ENCODE measurements at places on chromosomes 7 and 10. TPM values are rescaled to one million over a fixed set of nuclear protein-coding genes. Genes with fewer than 3 reads are reported as not detected.

GRCh38 chr7:81487516-81487915, 282.3 kb downstream of the HGF start:
- DNase-seq = no peak

GRCh38 chr7:29950480-29950879, 39.1 kb downstream of the SCRN1 start:
- DNase-seq = no peak

GRCh38 chr10:17883621-17884020, 68.1 kb upstream of the SLC39A12 start:
- DNase-seq = no peak

DNA sequence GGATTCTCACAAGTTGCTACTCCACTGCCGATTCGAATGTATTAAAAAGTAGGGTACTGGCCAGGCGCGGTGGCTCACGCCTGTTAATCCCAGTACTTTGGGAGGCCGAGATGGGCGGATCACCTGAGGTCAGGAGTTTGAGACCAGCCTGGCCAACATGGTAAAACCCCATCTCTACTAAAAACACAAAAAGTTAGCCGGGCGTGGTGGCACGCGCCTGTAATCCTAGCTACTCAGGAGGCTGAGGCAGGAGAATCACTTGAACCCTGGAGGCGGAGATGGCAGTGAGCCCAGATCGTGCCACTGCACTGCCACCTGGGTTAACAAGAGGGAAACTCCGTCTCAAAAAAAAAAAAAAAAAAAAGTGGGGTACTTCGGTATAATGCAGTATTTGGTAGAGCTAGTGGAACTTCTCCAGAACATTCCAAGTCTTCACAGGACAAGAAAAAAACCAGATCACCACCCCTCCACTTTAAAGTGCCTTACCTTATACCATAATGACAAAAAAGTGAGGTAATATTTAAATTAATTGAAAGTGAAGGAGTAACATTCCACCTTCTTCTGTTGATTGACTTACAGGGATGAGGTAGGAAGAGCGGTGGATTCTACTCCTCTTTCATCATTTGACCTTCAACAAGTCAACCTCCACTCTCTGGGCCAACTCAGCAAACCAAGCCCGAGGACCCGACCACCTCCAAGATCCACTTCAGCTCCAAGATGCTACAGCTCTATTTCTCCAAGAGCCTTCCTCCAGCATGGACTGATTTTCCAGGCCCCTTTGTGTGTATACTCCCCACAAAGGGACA, 2.0 kb downstream of the BAZ1B start:
- DNase-seq = no peak

GRCh38 chr7:115233809-115234208, 311.9 kb downstream of the MDFIC start:
- no peak for DNase-seq

- no peak for DNase-seq
Observed at GRCh38 chr10:121910673-121911420, 17.0 kb downstream of the ATE1 start.

GRCh38 chr7:3437467-3437866, 136.4 kb downstream of the SDK1 start:
- DNase-seq = no peak

- no peak for DNase-seq
Observed at GRCh38 chr10:104339469-104340110, 1.3 kb upstream of the ITPRIP start.

DNA sequence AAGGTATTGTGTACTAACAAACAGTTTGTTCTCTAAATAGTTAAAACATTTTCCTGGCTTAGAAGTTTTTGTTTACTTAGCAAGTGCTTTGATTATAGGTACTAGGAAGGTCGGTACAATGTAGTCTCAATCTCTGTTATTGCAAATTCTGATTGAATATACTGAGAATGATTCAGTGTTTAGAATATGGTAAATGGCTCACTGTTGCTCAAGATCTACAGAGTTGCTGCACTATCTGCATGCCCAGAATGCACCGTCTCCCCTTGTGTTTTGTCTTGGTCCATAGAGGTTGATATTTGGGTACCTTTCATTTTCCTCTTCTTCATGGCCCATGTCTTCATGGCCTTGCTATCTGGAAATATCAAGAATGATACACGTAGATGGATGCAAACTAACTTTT, 99.6 kb downstream of the KLF6 start:
- DNase-seq = no peak

- no peak for DNase-seq
Observed at GRCh38 chr10:89915968-89916367, 214.6 kb downstream of the KIF20B start.

DNA sequence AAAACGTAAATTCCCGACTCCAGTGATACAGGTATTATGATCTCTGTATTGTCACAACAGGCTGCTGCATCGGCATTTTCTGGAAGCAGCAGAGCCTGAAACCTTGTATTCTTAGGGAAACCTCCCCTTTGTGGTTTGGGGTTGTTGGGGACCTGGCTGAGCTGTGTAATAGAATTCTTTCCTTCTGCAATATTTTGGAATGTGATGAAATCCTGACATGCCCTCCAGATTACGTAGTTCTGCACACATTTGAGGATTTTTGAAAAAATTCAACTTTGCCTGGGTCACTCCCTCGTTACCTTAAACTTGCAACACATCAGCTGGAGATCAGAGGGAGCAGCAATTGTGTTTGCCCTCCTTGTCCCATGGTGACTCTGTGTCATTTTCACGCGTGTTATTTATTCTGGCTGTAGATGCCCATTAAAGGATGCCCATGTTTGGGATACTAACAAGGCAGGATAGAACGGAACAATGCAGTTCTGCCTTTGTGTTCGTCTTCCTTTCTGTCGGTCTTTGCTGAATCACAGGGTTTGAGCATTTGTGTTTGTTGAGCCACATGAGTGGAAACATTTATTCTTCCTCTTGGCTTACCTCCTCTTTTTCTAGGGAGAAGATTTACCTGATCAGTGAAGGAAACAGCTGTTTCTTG, 181.7 kb downstream of the TCF7L2 start:
- no peak for DNase-seq

- no peak for DNase-seq
Observed at GRCh38 chr10:131944976-131945695, 36.6 kb downstream of the BNIP3 start.

DNA sequence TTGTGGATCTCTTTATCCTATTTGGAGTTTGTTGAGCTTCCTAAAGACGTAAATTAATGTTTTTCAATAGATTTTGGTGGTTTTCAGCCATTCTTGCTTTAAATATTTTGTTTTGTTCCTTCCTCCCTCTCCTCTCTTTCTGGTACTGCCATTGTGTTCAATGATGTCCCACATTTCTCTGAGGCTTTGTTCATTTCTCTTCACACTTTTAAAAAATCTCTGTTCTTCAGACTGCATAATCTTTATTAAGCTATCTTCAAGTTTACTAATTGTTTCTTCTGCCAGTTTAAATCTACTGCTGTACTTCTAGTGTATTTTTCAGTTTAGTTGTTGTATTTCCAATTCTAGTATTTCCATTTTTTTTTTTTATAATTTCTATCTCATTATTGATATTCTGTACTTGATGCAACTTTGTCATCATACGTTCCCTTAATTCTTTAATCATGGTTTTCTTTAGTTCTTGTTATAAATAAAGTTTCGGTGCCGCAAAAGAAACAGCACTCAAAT, 45.6 kb upstream of the FZD9 start:
- DNase-seq = no peak

- no peak for DNase-seq
Observed at GRCh38 chr7:46198701-46199100, 277.6 kb upstream of the IGFBP3 start.

DNA sequence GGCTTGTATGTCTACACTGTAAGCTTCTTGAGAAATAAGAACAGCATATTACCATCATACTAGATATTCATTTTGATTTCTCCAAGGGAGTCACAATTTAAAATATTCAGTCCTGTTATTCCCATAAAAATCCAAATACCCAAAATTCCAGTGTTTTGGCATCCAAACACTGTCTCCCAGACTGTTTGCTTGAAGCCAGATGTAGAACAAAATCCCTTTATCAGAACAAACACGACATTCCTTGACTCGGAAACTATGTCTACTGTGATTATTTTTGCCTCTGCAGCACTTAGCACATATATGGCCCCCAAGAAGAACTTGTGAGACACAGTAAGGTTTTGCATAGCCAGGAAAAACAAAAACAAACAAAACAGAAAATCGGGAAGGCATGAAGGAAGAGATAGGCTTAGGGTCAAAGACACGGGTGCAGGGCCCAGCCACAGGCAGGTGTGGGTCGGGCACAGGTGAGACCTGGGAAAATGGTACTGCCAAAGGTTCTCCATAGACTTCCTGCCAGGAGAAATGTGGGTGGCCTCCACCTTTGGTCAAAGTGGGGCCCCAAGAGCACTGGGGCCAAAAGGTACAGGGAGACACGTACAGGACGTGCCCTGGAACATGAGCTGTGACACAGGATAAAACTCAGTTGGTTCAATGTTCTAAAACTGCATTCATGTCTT, 36.5 kb downstream of the CPXM2 start:
- DNase-seq = no peak

DNA sequence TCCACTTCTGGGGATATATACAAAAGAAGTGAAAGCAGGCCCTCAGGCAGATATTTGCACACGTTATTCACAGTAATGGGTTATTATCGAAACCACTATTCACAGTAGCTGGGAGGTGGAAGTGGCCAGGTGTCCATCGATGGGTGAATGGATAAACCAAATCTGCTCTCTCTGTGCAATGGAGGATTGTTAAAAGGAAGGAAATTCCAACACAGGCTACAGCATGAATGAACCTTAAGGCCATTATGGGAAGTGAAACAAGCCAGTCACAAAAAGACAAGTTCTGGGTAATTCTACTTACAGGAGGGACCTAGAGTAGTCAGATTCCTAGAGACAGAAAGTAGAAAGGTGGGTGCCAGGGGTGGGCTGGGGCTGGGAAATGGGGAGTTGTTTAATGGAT, 48.5 kb upstream of the BHLHA15 start:
- no peak for DNase-seq

DNA sequence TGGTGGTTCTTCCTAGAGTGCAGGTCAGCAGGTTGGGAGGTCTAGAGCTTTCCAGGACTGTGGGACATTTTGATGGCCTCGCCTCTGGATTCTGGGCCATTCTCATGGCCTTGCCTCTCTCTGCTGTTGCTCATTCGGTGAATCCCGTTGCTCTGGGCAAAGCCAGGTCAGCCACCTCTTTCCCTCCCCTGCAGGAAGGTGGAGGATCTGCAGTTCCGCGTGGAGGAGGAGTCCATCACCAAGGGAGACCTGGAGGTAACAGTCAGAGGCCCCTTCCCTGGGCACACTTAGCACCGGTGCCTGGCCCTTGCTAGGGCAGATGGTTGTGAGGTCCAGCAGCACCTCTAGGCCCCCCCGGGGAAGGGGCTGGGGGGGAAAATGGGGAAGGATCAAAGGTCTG, 74.9 kb downstream of the CLIP2 start:
- no peak for DNase-seq

GRCh38 chr10:91589658-91590035, 43.2 kb downstream of the PPP1R3C start:
- DNase-seq = no peak

SLC29A3 gene
- polyA plus RNA-seq = 0.80 TPM

MMRN2 gene
- 15.4 TPM for polyA plus RNA-seq

FKBP9 gene
- 15.1 TPM for polyA plus RNA-seq

ARHGEF5 gene
- 0.16 TPM for polyA plus RNA-seq

OPALIN gene
- polyA plus RNA-seq = not detected

PAX4 gene
- not detected for polyA plus RNA-seq

DNA2 gene
- 1.8 TPM for polyA plus RNA-seq

TASOR2 gene
- 24.9 TPM for polyA plus RNA-seq

FGFBP3 gene
- polyA plus RNA-seq = 0.66 TPM

PGAM1 gene
- 36.2 TPM for polyA plus RNA-seq

EMX2 gene
- polyA plus RNA-seq = 1.1 TPM

KCND2 gene
- polyA plus RNA-seq = 0.08 TPM
